ENCODE measurements at places on chromosomes 3 and 15. TPM values are rescaled to one million over a fixed set of nuclear protein-coding genes. Genes with fewer than 3 reads are reported as not detected.

Gene LTF
- polyA plus RNA-seq: 1.5 TPM

DNA sequence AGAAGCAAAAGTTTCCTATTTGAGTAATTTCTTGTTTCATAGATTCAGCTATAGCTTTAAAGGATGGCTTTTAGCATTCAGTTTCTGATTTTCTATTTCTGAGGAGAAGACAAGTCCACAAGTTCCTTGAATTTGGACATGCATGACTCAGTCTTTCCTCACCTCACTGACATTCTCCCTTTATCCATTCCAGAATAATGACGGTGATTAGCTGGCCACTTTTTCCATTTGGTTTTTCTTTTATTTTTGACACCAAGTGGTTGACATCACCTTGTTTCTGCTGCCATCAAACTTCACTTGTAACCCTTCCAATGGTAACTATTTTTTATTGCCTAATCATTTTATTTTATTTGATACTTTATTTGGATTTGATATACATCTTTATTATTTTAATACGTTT is 404.4 kb upstream of the KCNMB2 start:
- no peak for DNase-seq

DNA sequence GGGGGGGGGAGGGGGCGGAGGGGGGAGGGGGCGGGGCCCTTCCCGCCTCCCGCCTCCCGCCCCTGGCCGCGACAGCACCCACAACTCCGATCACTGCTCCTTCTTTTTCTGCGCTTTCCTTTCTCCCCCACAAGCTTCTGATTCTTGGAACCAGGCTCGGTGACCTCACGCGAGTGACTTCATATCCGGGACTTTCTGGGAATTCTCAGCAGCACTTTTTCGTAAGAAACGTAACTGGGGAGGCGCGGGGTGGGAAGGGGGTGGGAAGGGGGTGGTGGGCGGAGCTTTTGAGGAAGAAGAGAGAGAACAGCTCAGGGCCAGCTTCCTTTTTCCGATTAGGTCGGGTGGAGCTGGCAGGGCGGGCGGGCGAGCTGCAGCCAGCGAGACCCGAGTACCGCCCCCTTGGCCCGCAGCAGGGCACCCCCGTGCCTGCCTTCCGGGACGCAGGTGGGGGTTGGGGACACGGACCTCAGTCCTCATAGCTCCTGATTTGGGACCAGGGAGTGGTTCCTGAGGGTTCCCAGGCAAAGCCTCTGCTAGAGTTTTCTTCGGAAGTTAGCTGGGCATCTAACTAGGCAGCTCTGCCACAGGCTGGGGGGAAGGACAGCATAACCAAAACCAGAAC is 14.6 kb downstream of the XIRP1 start:
- DNase-seq: peak; percentile 96

GRCh38 chr15:69668963-69669362 is 216.3 kb downstream of the RPLP1 start:
- no peak for DNase-seq

GRCh38 chr15:66040211-66040892 is 171.1 kb downstream of the RAB11A start:
- no peak for DNase-seq

GRCh38 chr15:69806287-69806915 is 291.3 kb downstream of the TLE3 start:
- DNase-seq: no peak

- no peak for DNase-seq
Measured at GRCh38 chr3:71175691-71176365, 407.7 kb downstream of the FOXP1 start.

GRCh38 chr3:194888916-194889315 is 203.2 kb downstream of the FAM43A start:
- DNase-seq: no peak

DNA sequence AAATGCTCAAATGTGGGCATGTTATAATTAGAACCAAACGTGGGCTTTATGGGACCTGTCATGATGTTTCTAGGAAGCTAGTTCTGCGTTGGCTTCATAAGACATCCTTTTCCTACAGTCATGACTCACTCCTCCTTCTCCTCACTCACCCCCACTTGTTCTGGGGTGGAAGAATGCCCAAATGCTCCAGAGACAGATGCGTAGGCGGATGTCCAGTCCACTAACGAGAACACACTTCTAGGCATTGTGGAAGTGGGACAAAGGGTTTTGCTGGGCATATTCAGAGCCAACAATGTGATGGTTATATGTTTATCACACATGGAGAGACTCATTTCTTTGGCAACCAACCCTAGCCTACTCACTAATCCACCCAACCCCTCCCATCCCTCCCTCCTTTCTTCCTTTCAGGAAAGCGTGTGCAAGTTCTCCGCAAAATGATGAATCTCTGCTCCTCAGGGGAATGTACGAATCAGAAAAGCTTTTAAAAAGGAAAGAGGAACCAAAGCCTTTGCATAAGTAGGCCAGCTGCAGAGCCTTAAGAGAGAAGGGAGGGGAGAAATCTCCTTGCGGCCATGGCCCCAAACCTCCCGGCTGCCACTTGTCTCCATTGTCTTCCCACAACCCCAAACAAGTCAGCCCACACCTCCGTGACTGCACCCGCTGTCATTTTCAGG is 123.0 kb upstream of the SPRED1 start:
- peak; percentile 81 for DNase-seq

GRCh38 chr3:153277029-153277428 is 115.0 kb downstream of the RAP2B start:
- DNase-seq: no peak

DNA sequence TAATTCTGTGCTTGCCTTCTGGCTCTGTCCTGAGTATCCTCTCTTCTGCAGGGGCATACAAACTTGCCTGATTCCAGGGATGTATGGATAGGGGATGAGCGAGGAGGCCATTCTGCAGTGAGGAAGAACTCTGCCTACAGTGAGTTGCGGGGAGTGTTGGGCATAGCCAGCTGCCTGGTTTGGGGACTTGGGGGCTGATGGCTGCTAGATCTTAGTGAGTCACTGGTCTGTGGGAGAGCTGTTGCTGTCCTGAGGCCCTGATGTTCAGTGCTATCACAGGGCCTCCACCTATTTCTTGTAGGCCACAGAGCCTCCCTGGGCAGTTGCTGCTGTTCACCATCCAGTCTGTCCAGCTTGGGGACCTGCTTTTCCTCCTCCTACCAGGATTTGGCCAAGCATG is 20.3 kb downstream of the CDAN1 start:
- no peak for DNase-seq

DNA sequence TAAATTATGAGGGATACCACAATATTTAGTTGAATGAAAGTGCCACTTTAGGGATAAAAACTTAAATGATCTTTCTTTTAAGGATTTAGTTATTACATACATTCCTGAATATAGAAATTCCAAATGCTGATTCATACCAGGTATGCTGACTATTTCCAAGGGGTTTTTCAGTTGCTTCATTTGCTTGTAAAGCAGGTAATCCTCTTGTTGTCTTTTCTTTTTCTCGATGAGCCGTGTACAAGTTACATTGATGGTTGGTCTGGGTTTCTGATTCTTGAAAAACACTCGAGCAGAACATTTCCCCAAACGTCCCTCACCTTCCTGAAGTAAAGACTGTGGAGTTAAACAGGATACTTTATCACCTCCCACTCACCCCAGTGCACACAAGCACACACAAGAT is 21.7 kb downstream of the RARRES1 start:
- no peak for DNase-seq

Gene FBXO40
- polyA plus RNA-seq: 0.11 TPM

Gene LMAN1L
- polyA plus RNA-seq: not detected

Gene GOLGA6A
- polyA plus RNA-seq: 0.04 TPM

- no peak for DNase-seq
Measured at GRCh38 chr3:72839057-72839456, 9.2 kb downstream of the SHQ1 start.

GRCh38 chr3:119346076-119346496 is 51.9 kb downstream of the ARHGAP31 start:
- DNase-seq: no peak

- DNase-seq: no peak
Measured at GRCh38 chr3:84893211-84893610, 65.6 kb upstream of the CADM2 start.

Gene CCR5
- 0.45 TPM for polyA plus RNA-seq

Gene LRRC2
- polyA plus RNA-seq: 6.9 TPM

GRCh38 chr3:143653935-143654334 is 194.3 kb downstream of the SLC9A9 start:
- no peak for DNase-seq

Gene TUSC7
- not detected for polyA plus RNA-seq

DNA sequence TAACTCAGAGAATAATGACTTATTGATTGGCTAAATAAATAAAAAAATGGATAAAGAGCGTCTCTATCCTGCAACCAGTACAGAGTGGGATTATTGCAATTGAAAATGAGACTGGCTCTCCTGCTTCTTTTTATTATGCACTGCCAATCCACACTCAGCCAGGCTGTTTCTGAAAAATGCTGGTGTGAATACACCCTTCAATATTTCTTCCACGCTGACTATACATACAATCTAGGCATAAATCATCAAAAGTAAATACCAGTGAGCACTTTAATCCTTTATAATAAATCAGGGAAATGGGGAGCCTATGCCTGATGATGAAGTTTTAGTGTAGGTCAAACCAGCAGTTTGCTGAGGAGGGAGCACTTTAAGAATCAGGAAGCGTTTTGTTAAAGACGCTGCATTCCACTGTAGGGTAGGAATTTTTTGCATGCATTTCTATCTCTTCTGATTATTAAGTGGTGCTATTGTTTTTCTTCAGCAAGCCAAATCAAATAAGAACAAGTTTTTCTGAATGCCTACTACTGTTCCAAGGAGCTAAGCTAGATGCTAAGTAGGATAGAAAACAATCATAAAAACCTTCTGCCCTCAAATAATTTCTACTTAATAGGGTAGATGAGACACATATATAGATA is 781.5 kb downstream of the TBL1XR1 start:
- no peak for DNase-seq

DNA sequence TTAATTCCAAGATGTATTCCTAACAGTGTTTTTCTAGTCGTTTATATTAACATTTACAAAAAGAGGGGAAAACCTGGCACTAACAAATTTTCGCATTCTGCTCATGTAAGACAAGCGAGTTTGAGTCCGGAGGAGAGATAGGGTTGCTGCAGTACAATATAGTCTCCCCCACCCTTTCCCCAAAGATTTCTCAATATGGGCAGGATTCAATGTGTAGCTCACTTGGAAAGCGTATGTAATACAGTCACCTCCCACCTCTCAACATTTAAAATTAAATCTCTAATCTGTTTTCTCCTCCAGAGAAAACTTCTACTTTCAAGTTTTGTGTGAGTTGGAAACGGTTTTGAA is 57.9 kb downstream of the CMSS1 start:
- DNase-seq: no peak

DNA sequence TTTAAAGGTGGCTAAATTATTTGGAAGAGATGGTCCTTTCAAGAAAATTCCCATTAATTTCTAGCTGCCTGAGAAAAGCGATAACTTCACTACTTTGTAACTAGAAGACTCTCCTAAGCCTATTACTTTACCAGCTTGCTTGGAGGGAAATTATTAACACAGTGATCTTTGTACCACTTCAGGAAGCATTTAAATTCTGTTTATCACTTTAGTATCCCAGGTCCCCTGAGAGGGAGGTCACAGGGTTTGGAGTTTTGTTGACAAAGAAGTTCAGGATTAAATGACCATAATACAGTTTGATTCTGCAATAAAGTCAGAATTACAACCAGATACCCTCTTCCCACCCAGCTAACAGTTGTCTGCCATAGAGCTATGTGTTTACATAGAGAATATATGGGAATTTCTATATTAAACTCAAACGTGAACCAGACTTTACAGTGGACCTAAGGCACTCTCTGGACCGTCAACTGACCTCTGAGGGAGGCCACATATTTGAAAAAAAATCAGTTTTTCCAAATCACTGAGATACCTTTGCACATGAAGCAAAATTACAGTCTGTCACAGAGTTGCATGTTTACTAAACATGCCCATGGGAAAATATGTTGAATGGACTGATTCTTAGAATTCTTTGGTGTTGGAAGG is 3.0 kb downstream of the SLC27A2 start:
- no peak for DNase-seq

- DNase-seq: no peak
Measured at GRCh38 chr15:80727596-80727995, 32.5 kb downstream of the ABHD17C start.

- no peak for DNase-seq
Measured at GRCh38 chr3:4083225-4084015, 219.7 kb upstream of the SETMAR start.

DNA sequence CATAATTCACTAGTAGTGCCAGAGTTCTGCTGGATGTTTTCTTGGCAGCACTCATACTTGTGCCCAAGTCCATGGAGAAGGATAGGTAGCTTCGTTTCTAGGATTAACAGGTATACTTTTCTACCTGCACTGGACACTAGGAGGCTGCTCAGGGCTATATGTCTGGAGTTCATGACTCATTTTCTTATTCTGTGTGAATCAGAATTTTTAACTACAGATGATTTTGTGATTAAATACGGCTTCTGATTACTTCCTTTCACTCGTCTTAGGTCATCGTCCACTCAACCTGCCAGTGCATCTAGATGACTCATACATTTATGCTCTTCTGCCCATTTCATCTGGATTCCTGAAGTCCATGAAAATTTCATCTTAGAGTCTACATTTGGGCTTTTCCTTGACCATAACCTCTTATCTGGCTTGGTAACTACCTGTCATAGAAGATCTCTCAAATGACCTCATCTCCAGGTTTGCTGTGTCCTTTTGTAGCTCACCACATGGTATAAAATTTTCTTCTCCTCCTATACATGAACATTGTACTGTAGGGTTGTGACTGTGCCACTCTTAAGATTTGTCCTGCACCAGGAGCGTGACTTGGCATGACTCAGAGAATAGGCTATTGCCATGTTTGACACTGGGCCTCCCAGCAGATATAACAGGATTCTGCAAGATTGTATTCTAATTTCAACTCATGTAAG is 66.7 kb upstream of the GCSAM start:
- no peak for DNase-seq

Gene ARGFX
- polyA plus RNA-seq: not detected

GRCh38 chr3:167521006-167521355 is 47.1 kb upstream of the SERPINI2 start:
- DNase-seq: no peak

DNA sequence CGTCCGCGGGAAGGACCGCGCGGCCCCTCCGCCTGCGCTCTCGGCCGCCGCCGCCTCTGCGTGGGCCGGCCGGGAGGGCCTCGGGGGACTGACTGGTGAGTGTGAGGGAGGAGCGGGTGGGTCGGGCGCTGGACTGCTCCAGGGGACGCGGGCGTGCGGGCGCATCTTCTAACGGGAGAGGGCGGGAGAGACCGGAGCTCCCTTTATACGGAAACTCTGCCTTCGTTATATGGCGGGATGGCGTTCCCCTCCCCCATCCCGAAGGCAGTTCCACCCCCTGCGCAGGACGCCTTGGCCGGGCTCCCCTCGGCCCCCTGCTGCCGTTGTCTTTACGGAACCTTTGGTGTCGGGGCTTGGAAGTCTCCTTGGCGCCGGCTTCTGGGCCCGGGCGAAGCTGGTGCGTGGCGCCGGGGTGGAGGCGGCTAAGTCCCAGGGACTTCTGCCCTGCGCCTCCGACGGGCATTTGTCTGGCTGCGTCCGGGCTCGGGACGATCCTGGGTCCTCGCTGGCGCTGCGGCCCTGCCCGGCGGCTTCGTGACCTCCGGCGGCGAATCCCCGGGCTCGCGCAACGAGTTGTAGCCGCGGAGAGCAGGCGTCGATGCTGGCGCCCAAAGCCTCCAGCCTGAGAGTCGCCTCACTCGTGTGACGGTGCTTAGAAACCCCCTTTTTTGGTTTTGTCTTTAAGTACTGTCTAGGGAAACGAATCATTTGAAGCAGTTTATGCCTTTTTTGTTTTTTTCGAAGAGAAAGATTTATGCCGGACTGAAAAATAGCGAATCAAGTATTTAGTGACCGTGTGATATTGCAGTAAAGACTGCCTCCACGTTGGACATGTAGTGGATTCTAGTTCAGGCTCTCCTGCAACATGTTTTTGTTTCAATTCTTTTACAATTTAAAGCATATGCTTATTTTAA is 623 bp downstream of the ZNF639 start:
- DNase-seq: peak; percentile 64

Gene NANOGP8
- 0.33 TPM for polyA plus RNA-seq

Gene CLDN18
- 0.08 TPM for polyA plus RNA-seq

Gene TUBGCP5
- 8.5 TPM for polyA plus RNA-seq
